ENCODE measurements at places on chromosomes 1 and 21.

DNA sequence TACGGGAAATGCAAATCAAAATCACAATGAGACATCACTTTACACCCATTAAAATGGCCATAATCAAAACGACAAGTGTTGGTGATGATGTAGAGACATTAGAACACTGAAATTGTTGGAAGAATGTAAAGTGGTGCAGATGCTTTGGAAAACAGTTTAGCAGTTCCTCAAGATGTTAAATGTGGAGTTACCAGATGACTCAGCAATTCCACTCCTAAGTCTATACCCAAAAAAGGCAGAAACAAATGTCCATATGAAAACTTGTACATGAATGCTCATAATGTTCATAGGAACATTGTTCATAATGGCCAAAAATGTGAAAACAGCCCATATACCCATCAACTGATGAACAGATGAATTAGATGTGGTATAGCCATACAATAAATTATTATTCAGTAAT, 267.4 kb downstream of the KCNH1 start:
- DNase-seq = no peak

DNA sequence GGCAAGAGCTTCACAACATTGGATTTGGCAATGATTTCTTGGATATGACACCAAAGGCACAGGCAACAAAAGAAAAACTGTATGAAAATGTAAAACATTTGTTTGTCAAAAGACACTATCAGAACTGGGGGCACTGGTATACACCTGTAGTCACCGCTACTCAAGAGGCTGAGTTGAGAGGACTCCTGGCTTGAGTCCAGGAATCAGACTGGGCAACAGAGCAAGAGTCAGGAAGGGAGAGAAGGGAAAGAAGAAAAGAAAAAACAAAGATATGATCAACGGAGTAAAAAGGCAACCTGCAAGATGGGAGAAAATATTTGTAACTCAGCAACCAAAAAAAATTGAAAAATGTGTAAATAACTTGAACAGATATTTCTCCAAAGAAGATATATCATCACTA, 6.0 kb upstream of the TUT4 start:
- DNase-seq = no peak

GRCh38 chr1:61273861-61274260, 191.5 kb downstream of the NFIA start:
- DNase-seq = no peak

GRCh38 chr1:7229696-7230631, 444.7 kb downstream of the CAMTA1 start:
- DNase-seq = no peak

All from iris pigment epithelial cell (primary cell).